ENCODE measurements at places on chromosomes 1 and 21.

DNA sequence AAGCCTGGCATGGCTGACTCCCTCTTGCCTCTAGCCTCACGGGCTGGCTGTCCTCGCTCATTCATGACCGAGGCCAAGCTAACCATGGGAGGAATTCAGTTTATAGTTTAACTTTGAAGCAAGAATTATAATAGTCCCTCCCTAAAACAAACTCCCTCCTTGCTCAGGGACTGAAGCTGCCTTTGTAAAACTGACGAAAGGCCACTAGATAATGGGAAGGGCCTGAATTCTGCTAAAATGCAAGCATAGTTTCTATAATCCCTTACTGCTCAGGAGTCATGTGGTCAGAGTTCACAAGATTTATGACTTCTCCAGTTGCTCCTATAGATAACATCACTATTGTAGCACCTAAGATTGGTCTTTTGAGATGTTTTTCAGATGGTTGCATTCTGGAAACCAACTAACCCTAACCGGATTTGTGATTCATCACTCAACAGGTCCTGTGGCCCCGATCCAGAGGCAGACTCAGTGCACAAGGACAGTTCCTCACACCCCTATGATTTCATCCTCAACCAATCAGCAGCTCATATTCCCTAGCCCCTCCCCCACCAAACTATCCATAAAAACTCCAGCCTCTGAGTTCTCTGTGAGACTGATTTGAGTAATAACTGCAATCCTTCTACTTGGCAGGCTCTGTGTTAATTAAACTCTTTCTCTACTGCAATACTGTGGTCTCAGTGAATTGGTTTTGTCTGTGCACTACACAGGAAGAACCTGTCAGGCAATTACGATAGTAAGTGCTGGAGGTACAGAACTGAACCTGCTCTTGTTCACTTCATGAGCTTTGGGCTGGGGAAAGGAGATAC is 26.4 kb downstream of the HHIPL2 start:
- no peak for DNase-seq

- DNase-seq = no peak
Measured at GRCh38 chr1:228079013-228079412, 3.5 kb upstream of the ARF1 start.

GRCh38 chr1:213987422-213987926 is 299 bp upstream of the PROX1 start:
- DNase-seq = peak; percentile 89

DNA sequence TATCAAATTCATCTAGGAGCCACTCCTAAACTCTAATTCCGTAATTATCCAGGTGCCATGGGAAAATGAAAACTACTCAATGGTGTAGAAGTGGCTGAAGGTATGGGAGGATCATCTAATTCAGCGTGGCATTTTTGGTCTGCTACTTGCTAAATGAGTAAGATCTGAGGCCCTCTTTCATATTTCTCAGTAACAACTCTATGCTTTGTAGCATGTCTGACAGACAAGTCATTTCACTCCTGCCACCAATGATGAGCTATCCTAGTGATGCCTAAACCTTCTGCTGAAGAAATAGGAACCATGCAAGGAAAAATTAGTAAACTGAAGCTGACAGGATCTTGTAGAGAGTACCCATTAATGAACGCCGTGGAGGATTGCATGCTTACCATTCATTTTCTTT is 145.3 kb downstream of the NTNG1 start:
- DNase-seq = no peak

DNA sequence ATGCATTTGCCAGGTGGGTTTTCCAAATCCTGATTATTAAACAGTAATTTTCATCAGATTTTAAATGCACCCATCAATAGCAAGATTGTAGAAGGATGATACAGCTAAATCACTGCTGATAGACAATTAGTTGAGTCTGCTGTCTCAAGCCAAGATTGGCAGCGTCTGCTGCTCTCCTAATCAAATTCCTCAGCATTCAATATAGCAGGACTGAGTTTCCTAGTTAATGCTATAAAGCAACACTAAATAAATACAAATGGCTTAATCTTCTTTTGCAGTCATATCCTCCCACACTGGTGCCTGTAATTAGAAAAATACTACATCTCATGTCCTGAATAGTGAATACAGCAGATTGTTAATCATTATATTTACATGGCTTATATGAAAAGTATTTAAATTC is 1028.8 kb downstream of the ADGRL2 start:
- no peak for DNase-seq

DNA sequence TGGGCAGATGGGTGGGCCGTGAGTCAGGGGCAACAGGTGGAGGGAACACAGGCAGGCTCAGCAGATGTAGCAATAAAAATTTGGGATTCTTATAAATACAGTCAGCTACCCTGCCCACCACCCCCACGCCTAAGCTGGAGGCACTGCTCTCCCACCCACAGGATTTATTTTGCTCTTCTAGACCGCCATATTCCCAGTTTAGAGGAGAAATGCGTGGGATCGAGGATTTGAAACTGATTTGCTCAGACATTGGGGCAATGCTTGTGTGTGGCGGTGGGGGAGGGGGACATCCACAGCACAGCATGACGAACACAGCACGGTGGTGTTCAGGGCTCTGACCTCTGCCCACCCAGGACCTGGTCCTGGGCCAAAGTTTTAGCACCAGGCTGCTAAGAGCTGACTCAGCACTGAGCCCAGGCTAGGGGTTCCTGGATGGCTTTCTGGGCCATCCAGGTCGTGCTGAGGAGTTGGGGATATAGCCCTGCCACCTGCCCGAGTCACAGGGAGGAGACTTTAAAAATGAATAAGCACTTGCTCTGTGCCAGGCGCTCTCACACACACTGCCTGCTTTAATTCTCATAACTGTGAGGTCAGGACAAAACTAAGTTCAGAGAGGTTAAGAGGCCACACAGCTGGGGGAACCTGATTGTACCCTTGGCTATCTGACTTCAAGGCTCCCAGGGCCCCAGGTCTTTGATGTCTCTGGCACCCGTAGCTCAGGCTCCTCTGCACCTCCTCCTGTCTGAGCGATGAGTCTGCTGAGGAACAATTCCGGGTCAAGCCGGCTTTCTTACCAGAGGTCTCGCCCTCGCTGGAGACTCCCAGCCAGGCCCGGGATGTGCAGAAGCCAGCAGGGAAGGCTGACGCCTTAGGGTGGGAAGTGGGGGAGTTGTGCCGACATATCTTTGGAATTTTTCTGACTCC is 29.4 kb upstream of the CSF1 start:
- no peak for DNase-seq

GRCh38 chr1:28735961-28736449 is 735 bp upstream of the YTHDF2 start:
- no peak for DNase-seq

- no peak for DNase-seq
Measured at GRCh38 chr1:199843861-199844260, 183.6 kb upstream of the NR5A2 start.

DNA sequence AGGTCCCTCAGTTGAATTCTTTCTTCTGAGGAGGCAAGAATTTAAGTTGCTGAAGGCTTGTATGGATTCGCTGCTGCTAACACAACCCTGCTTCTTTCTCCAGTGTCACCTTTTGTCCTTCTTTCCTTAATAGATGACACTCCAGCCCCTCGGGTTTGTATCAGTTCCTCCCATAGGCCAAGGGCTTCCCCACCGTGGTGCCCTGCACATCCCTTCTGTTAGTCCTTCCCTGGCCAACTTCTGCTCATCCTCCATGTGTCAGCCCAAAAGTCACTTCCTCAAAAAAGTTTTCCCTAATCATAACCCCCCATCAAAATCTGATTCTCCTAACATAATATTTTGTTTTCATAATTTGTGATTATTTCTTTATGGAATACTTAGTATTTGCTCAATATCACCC is 190.4 kb downstream of the RHOU start:
- no peak for DNase-seq

DNA sequence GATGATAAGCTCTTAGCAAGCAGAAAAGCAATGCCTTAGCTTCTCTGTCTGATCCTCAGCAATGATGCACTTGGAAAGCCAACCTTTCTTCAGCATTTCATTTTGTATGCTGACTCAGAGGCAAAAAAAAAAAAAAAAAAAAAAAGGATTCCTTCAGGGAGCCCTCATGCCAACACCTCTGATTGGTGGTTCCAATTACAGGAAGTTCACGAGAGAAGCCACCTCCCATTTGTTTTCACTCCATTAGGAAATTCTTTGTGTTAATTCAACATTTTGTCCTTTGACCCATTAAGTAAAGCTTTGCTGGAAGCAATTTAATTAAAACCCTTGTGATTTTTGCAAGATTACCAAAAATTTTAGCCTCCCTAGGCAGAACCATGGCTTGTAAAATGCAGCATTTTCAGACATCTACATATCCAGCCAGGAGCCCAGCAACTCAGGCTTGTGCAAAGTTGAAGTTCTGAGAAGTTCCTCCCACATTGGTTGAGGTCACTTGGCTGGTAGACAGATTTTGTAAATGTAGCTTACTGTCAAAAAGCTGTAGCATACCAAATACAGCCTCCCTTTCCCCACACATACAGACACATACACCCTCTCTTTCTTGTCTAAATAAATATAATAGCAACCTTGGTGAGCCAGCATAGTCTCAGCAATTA is 27.1 kb upstream of the VTCN1 start:
- peak; percentile 72 for DNase-seq

DNA sequence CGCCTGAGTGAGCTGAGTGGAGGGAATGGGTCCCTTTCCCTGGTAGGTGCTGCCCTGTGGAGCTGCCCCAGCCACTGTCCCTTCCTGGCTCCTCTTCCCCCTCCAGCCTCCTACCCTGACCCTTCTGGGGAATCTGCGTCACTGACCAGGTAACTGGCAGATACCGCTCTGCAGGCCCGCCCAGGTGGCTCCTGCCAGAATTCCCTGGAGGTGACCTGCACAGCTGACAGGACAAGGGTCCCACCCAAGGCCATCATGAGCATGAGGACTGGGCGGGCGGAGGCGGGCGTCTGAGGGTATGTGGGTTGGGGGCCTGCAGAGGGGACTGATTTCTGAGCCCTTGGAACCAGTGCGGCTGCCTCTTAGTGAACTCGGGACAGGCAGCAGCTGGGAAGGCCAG is 32.5 kb downstream of the DHRS3 start:
- no peak for DNase-seq

DNA sequence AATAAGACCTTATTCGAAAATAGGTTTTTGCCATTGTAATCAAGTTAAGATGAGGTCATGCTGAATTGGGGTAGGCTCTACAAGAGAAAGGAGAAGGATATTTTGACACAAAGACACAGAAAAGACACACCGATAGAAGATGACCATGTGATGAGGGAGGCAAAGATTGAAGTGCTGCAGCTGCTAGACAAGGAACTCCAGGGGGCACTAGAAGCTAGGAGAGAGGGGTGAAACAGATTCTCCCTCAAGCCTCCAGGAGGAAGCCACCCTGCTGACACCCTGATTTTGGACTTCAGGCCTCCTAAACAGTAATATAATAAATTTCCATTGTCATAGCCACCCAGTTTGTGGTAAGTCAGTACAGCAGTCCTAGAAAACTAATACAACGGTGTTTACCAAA is 506.8 kb upstream of the CAMK1G start:
- DNase-seq = no peak

DNA sequence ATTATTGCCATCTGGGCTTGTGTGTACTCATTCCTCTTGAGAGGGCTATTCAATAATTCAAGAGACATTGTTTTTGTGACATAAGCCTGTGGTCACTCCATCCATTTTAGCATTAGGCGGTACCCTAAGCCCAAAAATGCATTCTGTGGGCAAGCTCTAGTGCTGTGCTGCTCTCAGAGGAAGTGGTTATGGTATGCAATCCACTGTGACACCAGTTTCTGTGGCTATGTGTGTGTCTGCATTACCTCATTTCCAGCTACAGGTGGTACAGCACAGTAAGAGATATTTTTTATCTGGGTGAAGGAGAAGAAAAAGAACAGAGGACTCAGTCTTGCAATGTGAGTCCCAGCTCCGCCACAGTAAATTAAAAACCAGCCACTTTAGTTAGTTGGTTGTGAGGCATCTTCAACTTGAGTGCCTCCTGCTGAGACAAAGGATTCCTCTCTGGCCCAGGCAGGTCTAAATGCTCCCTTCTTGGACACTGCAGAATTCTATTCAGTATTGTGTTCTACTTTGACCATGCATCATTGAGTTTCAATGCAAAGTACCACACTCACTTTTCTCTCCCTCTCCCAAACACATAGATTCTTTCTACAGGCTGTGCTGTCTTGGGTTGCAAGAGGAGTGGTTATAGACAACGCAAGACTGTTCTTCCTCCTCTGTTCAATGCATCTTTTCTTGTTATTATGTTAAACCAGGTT is 777.8 kb upstream of the BRINP3 start:
- DNase-seq = no peak

GRCh38 chr1:162561616-162562469 is at the start of gene UAP1:
UAP1 (plus strand) TSS chr1:162561722; CDS start chr1:162566069, 4,347 bp downstream.
- DNase-seq = no peak

DNA sequence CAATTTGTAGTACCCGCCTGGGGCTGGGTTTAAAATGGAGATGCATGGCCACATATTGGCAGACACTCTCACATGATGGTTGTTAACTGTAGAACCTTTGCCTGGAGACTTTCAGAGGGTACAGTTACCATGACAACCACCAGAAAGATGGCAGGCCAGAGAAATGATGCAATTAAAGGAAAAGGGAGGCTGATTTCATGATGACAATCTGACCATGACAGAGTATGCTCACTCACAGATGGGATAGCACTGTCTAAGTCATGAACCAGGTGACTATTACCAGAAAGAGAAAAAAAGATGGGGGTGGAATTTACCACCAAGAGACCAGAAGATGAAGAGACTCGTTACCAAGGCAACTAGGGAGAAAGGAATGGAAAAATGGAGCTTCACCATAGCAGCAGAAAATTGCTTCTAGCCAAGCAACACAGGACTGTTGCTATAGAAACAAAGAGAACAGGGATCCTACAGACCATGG is 3.5 kb upstream of the TRIT1 start:
- DNase-seq = no peak

- DNase-seq = no peak
Measured at GRCh38 chr21:42941696-42942085, 16.3 kb upstream of the ERVH48-1 start.

GRCh38 chr21:30190554-30190953 is 23.9 kb upstream of the CLDN17 start:
- DNase-seq = no peak

- DNase-seq = no peak
Measured at GRCh38 chr1:239388578-239388977, 2.2 kb downstream of the CHRM3 start.

- DNase-seq = no peak
Measured at GRCh38 chr1:179425186-179425585, 59.4 kb downstream of the AXDND1 start.

GRCh38 chr1:73801912-73802429 is 396.0 kb downstream of the LRRIQ3 start:
- DNase-seq = no peak

DNA sequence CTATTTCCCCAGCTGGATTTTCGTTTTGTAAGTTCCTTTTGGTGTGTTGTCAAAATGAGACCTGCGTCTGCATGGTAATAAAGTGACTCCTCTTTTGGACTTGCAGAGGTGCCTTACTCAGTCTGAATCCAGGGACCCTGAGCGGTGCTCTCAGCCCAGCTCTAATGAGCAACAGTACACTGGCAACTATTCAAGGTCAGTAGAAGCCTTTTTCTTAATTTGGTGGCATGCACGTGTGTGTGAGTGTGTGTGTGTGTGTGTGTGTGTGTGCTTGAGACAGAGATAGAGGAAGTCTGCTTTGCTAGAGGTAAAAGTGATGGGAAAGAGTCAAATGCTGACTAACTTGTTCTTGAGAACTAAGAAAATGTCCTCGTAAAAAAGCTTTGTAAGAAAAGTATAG is 105.4 kb downstream of the CD247 start:
- DNase-seq = no peak

Data from urinary bladder (tissue), 4 donors.